ENCODE measurements at places on chromosomes 7 and 10. TPM values are rescaled to one million over a fixed set of nuclear protein-coding genes. Genes with fewer than 3 reads are reported as not detected.
A peak's percentile ranks its signal among the peaks of the same experiment; 100 is the strongest.

The TWIST1 gene
- total RNA-seq, result 1.8 TPM

The MGAM2 gene
- total RNA-seq, result 1.2 TPM

The FZD1 gene
- total RNA-seq, result 11.8 TPM

The VPS37D gene
- total RNA-seq, result 15.6 TPM

The GBX1 gene
- 2.1 TPM for total RNA-seq

The TAS2R41 gene
- total RNA-seq, result not detected

The AGMO gene
- total RNA-seq, result 0.27 TPM

The TEX47 gene
- not detected for total RNA-seq

The CTAGE4 gene
- 6.9 TPM for total RNA-seq

The FFAR4 gene
- 0.13 TPM for total RNA-seq

The SP8 gene
- 1.1 TPM for total RNA-seq

DNA sequence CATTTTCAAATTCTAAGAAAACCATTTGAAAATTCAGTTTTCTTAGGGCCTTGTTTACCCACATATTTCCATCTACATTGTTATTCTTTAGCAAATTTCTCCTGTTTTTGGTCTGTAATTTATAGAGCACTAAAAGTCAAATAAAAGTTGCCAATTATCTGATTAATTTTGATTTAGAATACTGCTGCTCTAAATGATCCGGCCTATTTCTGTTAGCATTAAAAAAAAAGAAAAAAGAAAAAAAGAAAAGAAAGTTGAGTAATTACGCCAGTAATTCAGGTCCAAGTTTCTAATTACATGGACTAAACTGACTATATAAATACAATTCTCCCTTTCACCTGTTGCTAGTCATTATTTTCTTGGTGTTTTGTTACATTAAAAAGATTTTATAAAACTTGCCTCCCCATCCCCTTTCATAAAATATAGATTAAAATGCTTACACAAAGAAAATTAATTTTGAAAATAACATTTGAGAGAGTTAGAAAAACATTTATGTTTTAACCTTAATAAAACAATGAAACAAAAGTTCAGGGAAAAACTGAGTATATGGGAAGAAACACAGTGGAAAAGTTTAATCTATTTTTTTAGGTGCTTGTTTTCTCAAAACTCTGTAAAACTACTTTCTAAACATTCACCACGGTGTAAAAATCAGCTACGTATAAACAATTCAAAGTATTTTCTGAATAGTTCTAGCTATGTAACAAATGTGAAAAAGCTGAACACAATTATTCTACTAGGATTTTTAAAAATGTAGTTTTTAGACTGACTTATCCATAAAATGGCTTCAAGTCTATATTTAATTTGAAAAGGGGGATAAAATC lies 6.8 kb upstream of the COMMD3 start:
- no peak for DNase-seq
- H3K4me3 ChIP-seq, result no peak overlapping the region

DNA sequence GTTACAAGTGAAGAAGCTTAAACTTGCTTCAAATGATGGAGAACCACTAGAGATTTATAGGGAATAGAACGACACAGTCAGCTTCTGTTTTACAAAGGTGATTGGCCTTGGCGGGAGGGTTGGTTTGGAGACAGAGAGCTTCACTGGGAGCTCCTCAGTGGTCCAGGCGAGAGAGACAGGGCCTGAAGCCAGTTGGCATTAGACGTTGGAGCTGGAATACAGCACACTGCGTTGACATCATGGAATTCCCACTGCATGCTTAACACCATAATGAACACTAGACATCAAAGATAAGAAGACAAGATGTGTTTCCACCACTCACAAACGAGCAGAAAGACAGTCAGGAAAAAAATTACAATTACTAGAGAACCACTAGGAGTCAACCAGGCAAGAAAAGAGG lies 67.8 kb downstream of the TBXAS1 start:
- no peak for DNase-seq
- H3K27me3 ChIP-seq, result peaks cover 20% of the 10 kb centered on the region
- H3K4me3 ChIP-seq, result no peak overlapping the region
- H3K27ac ChIP-seq, result no peak overlapping the region
- no peaks in the 10 kb centered on the region for H3K4me1 ChIP-seq
- no peaks in the 10 kb centered on the region for H3K36me3 ChIP-seq

- no peaks in the 10 kb centered on the region for H3K4me1 ChIP-seq
- DNase-seq, result no peak
- no peaks in the 10 kb centered on the region for H3K27me3 ChIP-seq
- H3K36me3 ChIP-seq, result no peaks in the 10 kb centered on the region
Observed at GRCh38 chr7:96401200-96401599, 79.3 kb upstream of the SLC25A13 start.

DNA sequence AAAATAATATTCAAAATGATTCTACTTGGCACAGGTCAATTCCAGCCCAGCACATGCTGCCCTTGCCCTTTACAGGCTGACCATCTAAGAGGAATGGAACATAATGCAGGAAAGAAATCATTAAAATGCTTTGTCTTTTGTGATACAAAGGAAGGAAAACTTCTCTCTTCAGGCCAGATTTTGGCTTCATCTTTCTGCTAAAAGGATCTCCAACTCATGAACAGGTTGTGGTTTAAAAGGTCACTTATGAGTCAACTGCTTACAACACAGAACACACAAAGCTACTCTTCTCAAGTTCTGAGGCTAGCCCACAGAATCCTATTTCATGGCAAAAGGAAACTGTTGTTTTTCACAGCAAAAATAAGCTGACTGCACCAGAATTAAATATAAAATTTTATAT lies 197.1 kb downstream of the DOCK4 start:
- H3K4me3 ChIP-seq, result no peak overlapping the region
- H3K4me1 ChIP-seq, result peaks cover 9% of the 10 kb centered on the region
- H3K36me3 ChIP-seq, result no peaks in the 10 kb centered on the region
- H3K27me3 ChIP-seq, result no peaks in the 10 kb centered on the region

- no peaks in the 10 kb centered on the region for H3K36me3 ChIP-seq
- H3K4me1 ChIP-seq, result peaks cover 11% of the 10 kb centered on the region
- no peak overlapping the region for H3K4me3 ChIP-seq
- no peak overlapping the region for H3K27ac ChIP-seq
- H3K27me3 ChIP-seq, result peaks cover 20% of the 10 kb centered on the region
Observed at GRCh38 chr10:92834331-92834730, 14.0 kb upstream of the EXOC6 start.

GRCh38 chr10:114073395-114074186 lies 29.9 kb downstream of the ADRB1 start:
- no peak for DNase-seq
- peaks cover 14% of the 10 kb centered on the region for H3K27me3 ChIP-seq
- no peaks in the 10 kb centered on the region for H3K36me3 ChIP-seq
- no peak overlapping the region for H3K4me3 ChIP-seq
- no peak overlapping the region for H3K27ac ChIP-seq

- peaks cover 11% of the 10 kb centered on the region for H3K36me3 ChIP-seq
- H3K27me3 ChIP-seq, result no peaks in the 10 kb centered on the region
- H3K4me1 ChIP-seq, result peaks cover 23% of the 10 kb centered on the region
Observed at GRCh38 chr10:95277201-95277570, 13.6 kb downstream of the PDLIM1 start.

DNA sequence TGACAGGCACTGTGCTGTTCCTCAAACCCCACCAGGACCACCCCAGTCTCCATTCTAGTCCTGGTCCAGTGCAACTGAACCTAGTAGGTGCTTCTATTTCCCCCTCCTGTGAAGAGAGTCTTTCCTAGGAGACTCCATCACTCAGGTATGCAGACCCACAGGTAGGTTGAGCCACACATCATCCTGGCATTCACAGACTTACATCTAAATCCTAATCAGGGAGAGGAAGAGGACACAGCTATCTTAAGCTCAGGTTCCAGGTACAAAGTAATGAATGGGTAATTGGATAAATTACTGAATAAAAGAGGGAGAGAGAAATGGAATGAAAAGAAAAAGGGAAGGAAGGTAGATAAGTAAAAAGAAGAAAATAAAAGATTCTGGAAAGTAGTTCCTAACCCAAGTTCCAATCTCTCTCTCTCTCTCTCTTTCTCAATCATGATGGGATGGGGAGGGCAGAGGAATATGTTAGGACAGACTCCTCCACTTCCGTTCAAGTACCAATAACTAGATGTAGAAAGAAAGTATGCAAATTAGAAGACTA lies 139.8 kb upstream of the NAMPT start:
- H3K36me3 ChIP-seq, result no peaks in the 10 kb centered on the region
- H3K27me3 ChIP-seq, result no peaks in the 10 kb centered on the region

- H3K4me3 ChIP-seq, result no peak overlapping the region
- H3K27ac ChIP-seq, result no peak overlapping the region
Observed at GRCh38 chr10:127525686-127526085, 23.4 kb upstream of the NPS start.

DNA sequence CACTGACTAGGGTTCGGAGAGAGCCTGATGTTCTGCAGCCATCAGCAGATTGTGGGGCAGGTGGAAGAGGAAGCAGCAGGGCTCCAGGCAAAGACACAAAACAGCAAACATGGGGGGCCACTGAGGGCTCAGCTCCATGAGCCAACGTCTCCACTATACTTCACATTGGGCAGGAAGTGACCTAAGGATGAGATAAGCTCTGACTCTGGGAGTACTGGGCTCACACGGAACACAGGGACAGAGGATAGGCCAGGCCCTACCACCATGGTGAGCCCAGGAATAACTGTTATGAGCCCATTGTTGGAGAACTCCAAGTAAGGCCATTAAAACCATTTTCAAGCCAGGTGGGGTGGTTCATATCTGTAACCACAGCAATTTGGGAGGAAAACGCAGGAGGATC lies 14.9 kb upstream of the MRPS24 start:
- H3K27me3 ChIP-seq, result no peaks in the 10 kb centered on the region
- no peak overlapping the region for H3K27ac ChIP-seq
- DNase-seq, result no peak
- H3K36me3 ChIP-seq, result peaks cover 14% of the 10 kb centered on the region

GRCh38 chr7:15967551-15967950 lies 281.1 kb upstream of the MEOX2 start:
- H3K36me3 ChIP-seq, result no peaks in the 10 kb centered on the region
- DNase-seq, result no peak
- no peak overlapping the region for H3K4me3 ChIP-seq
- no peak overlapping the region for H3K27ac ChIP-seq

GRCh38 chr10:70540089-70540788 lies 61.7 kb downstream of the PALD1 start:
- peaks cover 7% of the 10 kb centered on the region for H3K27me3 ChIP-seq
- DNase-seq, result no peak
- H3K4me3 ChIP-seq, result no peak overlapping the region
- no peaks in the 10 kb centered on the region for H3K36me3 ChIP-seq

- no peak for DNase-seq
- H3K4me3 ChIP-seq, result peak overlapping the region; percentile 93
- no peak overlapping the region for H3K27ac ChIP-seq
- peaks cover 12% of the 10 kb centered on the region for H3K4me1 ChIP-seq
- H3K36me3 ChIP-seq, result peaks cover 3% of the 10 kb centered on the region
Observed at GRCh38 chr7:97116308-97116707, 1.2 kb upstream of the SDHAF3 start.

GRCh38 chr10:81898518-81898917 lies 23.5 kb downstream of the NRG3 start:
- H3K27ac ChIP-seq, result no peak overlapping the region
- no peaks in the 10 kb centered on the region for H3K36me3 ChIP-seq
- H3K4me1 ChIP-seq, result peaks cover 4% of the 10 kb centered on the region
- no peak overlapping the region for H3K4me3 ChIP-seq
- no peak for DNase-seq
